ENCODE measurements at places on chromosomes 2 and 18. TPM values are rescaled to one million over a fixed set of nuclear protein-coding genes. Genes with fewer than 3 reads are reported as not detected.

The TBR1 gene
- not detected for total RNA-seq

DNA sequence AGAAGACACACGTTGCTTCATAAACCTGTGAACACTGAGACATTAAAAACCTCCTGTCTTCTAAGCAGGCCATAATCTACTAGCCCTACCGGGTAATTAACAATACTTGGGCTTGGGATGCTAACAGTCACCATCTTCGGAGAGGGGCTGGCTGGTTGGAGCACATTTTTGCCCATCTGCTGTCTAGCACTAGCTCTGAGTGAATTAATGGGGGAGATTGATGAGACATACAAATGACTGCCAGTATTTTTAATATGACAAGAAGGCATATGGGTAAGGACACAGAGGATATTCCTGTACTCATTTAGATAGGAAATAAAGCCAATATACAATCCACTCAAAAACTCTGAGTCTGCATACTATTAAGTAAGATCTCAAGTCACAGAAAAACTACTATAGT is 651.6 kb upstream of the SOX11 start:
- H3K4me3 ChIP-seq: no peak overlapping the region
- no peak overlapping the region for H3K27ac ChIP-seq
- no peak for DNase-seq
- H3K27me3 ChIP-seq: no peaks in the 10 kb centered on the region
- no peaks in the 10 kb centered on the region for H3K4me1 ChIP-seq

- no peak overlapping the region for H3K4me3 ChIP-seq
- H3K27ac ChIP-seq: no peak overlapping the region
- no peaks in the 10 kb centered on the region for H3K4me1 ChIP-seq
- peaks cover 15% of the 10 kb centered on the region for H3K27me3 ChIP-seq
- H3K36me3 ChIP-seq: peaks cover 2% of the 10 kb centered on the region
- DNase-seq: no peak
Observed at GRCh38 chr2:71082402-71083252, 14.2 kb downstream of the NAGK start.

DNA sequence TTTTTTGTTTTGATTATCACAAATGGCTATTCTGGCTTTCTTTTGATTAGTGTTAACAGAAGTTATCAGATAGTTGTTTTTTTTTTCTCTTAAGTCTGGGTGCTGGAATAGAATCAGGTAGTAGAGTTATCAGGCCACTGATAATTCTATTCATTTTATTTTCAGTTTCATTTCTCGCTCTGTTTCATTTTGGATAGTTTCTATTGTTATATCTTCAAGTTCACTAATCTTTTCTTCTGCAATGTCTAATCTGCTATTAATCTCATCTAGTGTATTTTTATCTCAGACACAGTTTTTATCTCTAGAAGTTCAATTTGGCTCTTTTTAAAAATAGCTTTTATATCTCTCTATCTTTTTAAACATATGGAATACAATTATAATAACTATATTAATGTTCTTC is 241.8 kb upstream of the EPC2 start:
- H3K36me3 ChIP-seq: no peaks in the 10 kb centered on the region
- DNase-seq: no peak
- no peak overlapping the region for H3K27ac ChIP-seq
- no peak overlapping the region for H3K4me3 ChIP-seq
- H3K4me1 ChIP-seq: no peaks in the 10 kb centered on the region
- H3K27me3 ChIP-seq: no peaks in the 10 kb centered on the region

The HMSD gene
- total RNA-seq: not detected

The UGT1A8 gene
- not detected for total RNA-seq

All from HepG2 (cell line).